Endothelial cell (in vitro differentiated cells): ENCODE measurements at places on chromosomes 11 and 22. TPM values are rescaled to one million over a fixed set of nuclear protein-coding genes. Genes with fewer than 3 reads are reported as not detected.

DNA sequence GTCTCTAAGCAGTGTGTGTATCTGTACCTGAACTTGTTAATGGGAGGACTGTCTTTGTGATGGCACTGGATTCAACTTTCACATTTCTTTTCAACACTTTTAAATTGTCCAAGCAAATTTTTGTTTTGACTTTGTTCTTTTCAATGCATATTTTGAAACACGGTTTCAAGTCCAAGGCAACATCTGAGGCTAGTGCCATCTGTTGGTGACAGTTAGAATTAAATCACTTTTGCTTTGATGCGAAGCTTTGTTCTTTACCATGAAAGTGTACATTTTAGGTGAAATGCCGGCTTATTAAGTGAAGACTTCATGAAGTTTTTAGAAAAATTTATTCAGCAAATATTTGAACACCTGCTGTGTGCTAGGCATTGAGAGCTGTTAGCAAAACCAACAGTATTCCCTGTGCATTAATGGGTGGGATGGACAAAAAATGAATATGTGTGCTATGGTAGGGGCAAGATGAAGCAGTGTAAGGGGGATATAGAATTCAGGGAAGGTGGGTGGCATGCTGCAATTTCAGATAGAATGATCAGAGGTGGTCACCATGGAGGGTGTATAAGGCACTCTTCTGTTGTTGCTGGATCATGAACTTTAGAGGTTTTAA, 70.2 kb downstream of the DDX10 start:
- H3K36me3 ChIP-seq, result peaks cover 1% of the 10 kb centered on the region
- no peaks in the 10 kb centered on the region for H3K27me3 ChIP-seq
- H3K27ac ChIP-seq, result no peak overlapping the region
- peaks cover 13% of the 10 kb centered on the region for H3K4me1 ChIP-seq

GRCh38 chr22:23781065-23781464, 5.7 kb upstream of the SMARCB1 start:
- H3K27ac ChIP-seq, result no peak overlapping the region
- H3K4me3 ChIP-seq, result no peak overlapping the region
- H3K27me3 ChIP-seq, result peaks cover 2% of the 10 kb centered on the region
- H3K4me1 ChIP-seq, result no peaks in the 10 kb centered on the region

- peaks cover 30% of the 10 kb centered on the region for H3K4me1 ChIP-seq
- H3K27ac ChIP-seq, result peak overlapping the region; percentile 62
- no peaks in the 10 kb centered on the region for H3K36me3 ChIP-seq
- no peak for DNase-seq
- H3K27me3 ChIP-seq, result peaks cover 1% of the 10 kb centered on the region
- peak overlapping the region; percentile 70 for H3K4me3 ChIP-seq
Observed at GRCh38 chr11:13207665-13208594, 69.7 kb upstream of the BMAL1 start.

GRCh38 chr22:20551805-20552442, 44.5 kb downstream of the MED15 start:
- H3K27ac ChIP-seq, result peak overlapping the region; percentile 72
- H3K4me1 ChIP-seq, result peaks cover 28% of the 10 kb centered on the region
- H3K36me3 ChIP-seq, result peaks cover 41% of the 10 kb centered on the region
- peaks cover 5% of the 10 kb centered on the region for H3K27me3 ChIP-seq
- no peak for DNase-seq

DNA sequence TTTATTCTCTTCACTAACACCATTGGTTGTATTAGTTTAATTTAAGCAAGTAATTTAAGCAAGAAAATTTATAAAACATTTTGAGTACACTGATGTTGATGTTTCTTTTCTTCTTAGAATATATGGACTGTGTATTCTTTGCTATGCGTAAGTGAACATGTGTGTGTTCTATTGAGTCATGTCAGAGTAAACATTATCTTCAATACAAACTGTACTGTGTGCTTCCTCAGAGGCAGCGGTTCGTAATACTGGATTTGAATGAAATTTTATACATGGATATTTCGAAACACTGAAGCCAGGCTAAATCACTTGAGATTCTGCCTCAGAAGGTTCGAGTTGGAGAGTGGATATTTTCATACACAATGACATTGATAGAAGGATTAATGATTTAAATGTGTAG, 452.6 kb downstream of the LUZP2 start:
- no peak overlapping the region for H3K4me3 ChIP-seq
- no peaks in the 10 kb centered on the region for H3K36me3 ChIP-seq

GRCh38 chr11:6632116-6633073, 13.2 kb upstream of the TPP1 start:
- H3K4me1 ChIP-seq, result peaks cover 3% of the 10 kb centered on the region
- no peak overlapping the region for H3K27ac ChIP-seq
- DNase-seq, result no peak
- H3K27me3 ChIP-seq, result peaks cover 15% of the 10 kb centered on the region

- H3K4me3 ChIP-seq, result no peak within 1 kb of the TSS
- no peak for DNase-seq
- peaks cover 6% of the 10 kb centered on the region for H3K27me3 ChIP-seq
- H3K4me1 ChIP-seq, result no peaks in the 10 kb centered on the region
- no peak within 1 kb of the TSS for H3K27ac ChIP-seq
Observed at GRCh38 chr11:67639438-67639859, at the start of gene TBX10. TSS of gene TBX10 (minus strand) at chr11:67639763. CDS start at chr11:67639472, 291 bp downstream.

GRCh38 chr22:17964156-17964555, 60.2 kb downstream of the MICAL3 start:
- peaks cover 46% of the 10 kb centered on the region for H3K4me1 ChIP-seq
- H3K36me3 ChIP-seq, result peaks cover 3% of the 10 kb centered on the region
- no peak for DNase-seq
- no peak overlapping the region for H3K4me3 ChIP-seq

- peaks cover 9% of the 10 kb centered on the region for H3K4me1 ChIP-seq
- H3K36me3 ChIP-seq, result no peaks in the 10 kb centered on the region
- no peak for DNase-seq
- H3K27ac ChIP-seq, result no peak overlapping the region
Observed at GRCh38 chr11:8218840-8219239, 44.8 kb downstream of the LMO1 start.

- peaks cover 37% of the 10 kb centered on the region for H3K36me3 ChIP-seq
- H3K27me3 ChIP-seq, result peaks cover 15% of the 10 kb centered on the region
- DNase-seq, result no peak
- H3K4me3 ChIP-seq, result peak overlapping the region; percentile 49
Observed at GRCh38 chr11:118524356-118524755, 2.9 kb upstream of the TTC36 start.

DNA sequence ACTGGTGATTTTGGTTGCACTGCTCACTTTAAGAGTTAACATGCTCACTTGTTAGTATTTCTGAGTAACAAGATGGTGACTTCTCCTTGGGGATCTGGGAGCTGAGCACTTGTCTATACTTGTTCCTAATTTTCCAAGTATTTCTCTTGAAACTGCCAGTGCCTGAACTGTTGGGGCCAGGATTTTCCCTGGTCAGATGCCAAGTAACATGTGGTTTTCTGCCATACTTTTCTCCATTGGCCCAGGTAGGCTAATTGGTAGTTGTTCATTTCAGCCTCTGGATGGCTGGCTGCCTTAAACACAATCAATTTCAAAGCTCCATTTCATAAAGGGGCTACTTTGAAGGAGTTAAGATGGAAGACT, 35.0 kb downstream of the RNF141 start:
- DNase-seq, result no peak
- H3K27me3 ChIP-seq, result peaks cover 2% of the 10 kb centered on the region
- H3K4me1 ChIP-seq, result peaks cover 3% of the 10 kb centered on the region
- H3K4me3 ChIP-seq, result no peak overlapping the region

DNA sequence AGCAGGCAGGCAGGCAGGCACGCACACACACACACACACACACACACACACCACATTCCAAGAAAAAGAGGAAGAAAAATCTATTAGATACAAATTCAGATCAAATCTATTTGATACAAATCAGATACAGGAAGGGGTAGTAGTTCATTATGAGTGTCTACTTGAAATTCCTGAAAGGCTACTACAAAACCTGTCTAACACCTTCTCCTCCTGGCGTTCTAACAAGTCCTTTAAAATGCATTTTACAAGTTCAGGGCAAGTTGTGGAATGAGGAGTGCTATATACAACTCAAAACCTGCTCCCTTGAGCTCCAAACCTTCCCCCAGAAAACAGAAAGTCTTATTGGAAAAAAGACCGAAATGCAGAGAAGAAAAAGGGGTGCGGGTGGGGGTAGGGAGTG, 476 bp downstream of the ARHGAP32 start:
- DNase-seq, result no peak
- no peak overlapping the region for H3K27ac ChIP-seq
- no peaks in the 10 kb centered on the region for H3K36me3 ChIP-seq
- H3K4me3 ChIP-seq, result no peak overlapping the region
- no peaks in the 10 kb centered on the region for H3K27me3 ChIP-seq

DNA sequence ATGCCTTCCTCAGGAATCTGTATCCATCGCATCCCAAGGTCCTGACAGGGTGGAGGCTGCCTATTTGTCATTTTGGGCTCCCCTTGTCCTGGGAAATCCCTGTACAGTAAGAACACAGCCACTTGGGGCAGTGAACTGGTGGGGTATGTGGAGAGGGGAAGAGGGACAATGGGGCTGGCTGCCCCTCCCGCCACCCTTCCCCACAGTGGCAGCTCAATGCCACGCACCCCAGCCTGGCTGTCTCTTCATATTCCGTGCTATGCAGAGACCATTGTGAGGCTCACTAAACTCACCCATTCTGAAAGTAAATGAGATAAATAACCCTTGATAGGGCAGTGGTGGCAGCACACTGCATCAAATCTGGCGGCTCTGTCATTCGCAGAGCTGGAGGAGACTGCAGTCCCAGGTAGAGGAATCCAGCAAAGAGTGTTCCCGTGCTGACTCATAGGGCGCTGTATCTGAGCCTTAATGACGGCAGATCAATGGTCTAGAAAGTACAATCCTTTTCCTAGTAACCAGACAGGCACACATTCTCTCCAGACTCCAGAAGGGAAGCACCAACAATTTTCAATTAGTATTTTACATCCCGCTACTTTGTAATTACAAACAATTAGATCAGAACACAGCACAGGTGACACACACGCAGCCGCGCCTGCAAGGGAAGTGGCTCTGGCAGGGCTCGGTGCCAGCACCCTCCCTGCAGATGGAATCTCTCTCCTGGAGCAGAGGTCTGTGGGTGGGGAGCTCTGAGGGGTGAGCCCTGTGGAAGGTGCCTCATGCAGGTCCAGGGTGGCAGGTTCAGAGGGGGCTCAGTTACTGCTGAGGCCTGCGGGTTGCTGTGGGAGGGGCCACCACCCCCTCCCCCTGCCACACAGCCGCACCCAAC, 167.9 kb upstream of the B3GAT1 start:
- no peak for DNase-seq

RAB1B gene
- 189 TPM for total RNA-seq

C1QTNF4 gene
- 50.4 TPM for total RNA-seq

PLEKHA7 gene
- 8.2 TPM for total RNA-seq

OR51B5 gene
- 0.82 TPM for total RNA-seq
